Prostate gland (tissue), 2 donors: ENCODE measurements at places on chromosomes 6 and 20. TPM values are rescaled to one million over a fixed set of nuclear protein-coding genes. Genes with fewer than 3 reads are reported as not detected.
A peak's percentile ranks its signal among the peaks of the same experiment; 100 is the strongest.

- H3K4me3 ChIP-seq: no peak overlapping the region
- peaks cover 3% of the 10 kb centered on the region for H3K4me1 ChIP-seq
- H3K27me3 ChIP-seq: no peaks in the 10 kb centered on the region
- no peak for DNase-seq
- no peak overlapping the region for H3K27ac ChIP-seq
Observed at GRCh38 chr6:23713211-23713610, 412.8 kb upstream of the NRSN1 start.

DNA sequence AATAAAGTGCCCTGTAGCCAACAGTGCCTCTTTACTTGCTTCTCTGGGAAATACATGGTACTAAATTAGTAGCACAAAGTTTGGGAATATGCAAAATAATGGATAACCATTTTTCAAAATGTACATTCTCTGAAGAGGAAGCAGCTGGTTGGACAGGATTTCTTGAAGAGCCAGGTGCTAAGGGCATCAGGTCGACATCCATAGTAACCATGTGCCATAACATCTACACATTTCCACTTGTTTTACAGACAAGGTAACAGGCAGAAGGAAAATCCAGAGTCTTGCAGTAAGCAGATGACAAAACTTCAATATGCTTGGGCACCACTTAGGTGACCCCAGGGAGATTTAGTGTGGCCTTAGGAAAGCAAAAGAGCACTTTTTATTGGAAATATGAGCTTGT, 36.5 kb upstream of the SMIM28 start:
- no peaks in the 10 kb centered on the region for H3K4me1 ChIP-seq
- no peaks in the 10 kb centered on the region for H3K27me3 ChIP-seq
- DNase-seq: no peak
- no peak overlapping the region for H3K4me3 ChIP-seq

- H3K27ac ChIP-seq: no peak overlapping the region
- DNase-seq: no peak
- H3K4me3 ChIP-seq: no peak overlapping the region
- no peaks in the 10 kb centered on the region for H3K4me1 ChIP-seq
Observed at GRCh38 chr20:11170025-11170424, 496.2 kb upstream of the JAG1 start.

DNA sequence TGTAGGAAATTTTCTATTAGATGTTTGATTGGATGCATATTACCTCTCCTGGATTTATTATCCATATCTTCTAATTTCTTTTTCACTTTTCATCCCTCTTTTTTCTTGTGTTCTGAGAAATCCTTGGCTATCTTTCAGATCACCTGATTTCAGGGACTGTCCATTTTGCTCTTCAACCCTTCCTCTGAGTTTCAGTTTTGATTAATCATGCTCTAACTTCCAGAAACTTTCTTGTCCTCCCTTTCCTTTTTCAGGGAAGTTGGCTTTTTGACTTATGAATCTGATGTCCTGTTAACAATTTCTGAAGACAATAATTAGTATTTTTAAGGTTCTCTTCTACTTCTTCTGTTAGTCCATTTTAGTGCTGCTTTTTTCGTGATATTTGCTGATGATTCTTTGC, 79.1 kb downstream of the FKBP5 start:
- no peak overlapping the region for H3K27ac ChIP-seq
- H3K27me3 ChIP-seq: no peaks in the 10 kb centered on the region
- no peaks in the 10 kb centered on the region for H3K36me3 ChIP-seq
- H3K4me3 ChIP-seq: no peak overlapping the region
- no peak for DNase-seq

- H3K27me3 ChIP-seq: no peaks in the 10 kb centered on the region
Observed at GRCh38 chr6:43843097-43843645, 73.2 kb downstream of the VEGFA start.

- DNase-seq: no peak
- no peak overlapping the region for H3K4me3 ChIP-seq
- H3K4me1 ChIP-seq: no peaks in the 10 kb centered on the region
- no peak overlapping the region for H3K27ac ChIP-seq
- no peaks in the 10 kb centered on the region for H3K36me3 ChIP-seq
- H3K27me3 ChIP-seq: no peaks in the 10 kb centered on the region
Observed at GRCh38 chr6:96162711-96163120, 146.9 kb downstream of the FUT9 start.

- no peak for DNase-seq
- no peaks in the 10 kb centered on the region for H3K36me3 ChIP-seq
- H3K27ac ChIP-seq: no peak overlapping the region
- no peak overlapping the region for H3K4me3 ChIP-seq
- no peaks in the 10 kb centered on the region for H3K27me3 ChIP-seq
- no peaks in the 10 kb centered on the region for H3K4me1 ChIP-seq
Observed at GRCh38 chr6:169292338-169293124, 38.9 kb upstream of the THBS2 start.

DNA sequence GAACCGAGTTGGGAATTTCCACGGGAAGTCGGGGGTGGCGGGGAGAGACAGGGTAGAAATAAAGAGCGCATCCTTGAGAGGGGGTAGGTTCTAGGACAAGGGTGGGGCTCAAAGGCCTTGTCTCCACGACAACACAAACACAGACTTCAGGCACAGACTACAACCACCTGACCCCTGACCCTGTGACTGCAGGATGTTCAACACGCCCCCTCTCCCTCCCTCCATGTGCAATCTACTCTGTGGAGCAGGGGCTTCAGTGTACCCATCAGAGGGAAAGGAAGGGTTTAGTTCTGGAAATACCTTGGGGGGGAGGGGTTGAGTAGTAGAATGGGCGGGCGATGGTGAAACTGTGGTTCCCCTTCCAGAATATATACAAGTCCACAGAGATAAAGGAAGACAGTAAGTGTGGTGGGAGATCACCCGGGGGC, 651 bp upstream of the TAPBP start:
- peak; percentile 57 for DNase-seq
- H3K36me3 ChIP-seq: peaks cover 1% of the 10 kb centered on the region
- peak overlapping the region; percentile 99 for H3K27ac ChIP-seq
- peak overlapping the region; percentile 87 for H3K4me3 ChIP-seq

- H3K4me1 ChIP-seq: no peaks in the 10 kb centered on the region
- no peaks in the 10 kb centered on the region for H3K27me3 ChIP-seq
- no peaks in the 10 kb centered on the region for H3K36me3 ChIP-seq
- no peak for DNase-seq
Observed at GRCh38 chr6:40343877-40344565, 243.1 kb downstream of the LRFN2 start.

Gene STMND1
- total RNA-seq: not detected

- H3K36me3 ChIP-seq: no peaks in the 10 kb centered on the region
- peaks cover 4% of the 10 kb centered on the region for H3K4me1 ChIP-seq
- H3K27me3 ChIP-seq: no peaks in the 10 kb centered on the region
- peak overlapping the region; percentile 2 for H3K27ac ChIP-seq
- no peak overlapping the region for H3K4me3 ChIP-seq
- DNase-seq: peak; percentile 36
Observed at GRCh38 chr20:19712721-19713260, 45.3 kb upstream of the RIN2 start.

- DNase-seq: no peak
- H3K27me3 ChIP-seq: peaks cover 5% of the 10 kb centered on the region
- no peaks in the 10 kb centered on the region for H3K4me1 ChIP-seq
- H3K4me3 ChIP-seq: peak overlapping the region; percentile 51
- H3K27ac ChIP-seq: peak overlapping the region; percentile 91
- no peaks in the 10 kb centered on the region for H3K36me3 ChIP-seq
Observed at GRCh38 chr6:1613688-1614447, 4.2 kb downstream of the FOXC1 start.

GRCh38 chr6:32971581-32972352, 3.4 kb downstream of the BRD2 start:
- H3K27me3 ChIP-seq: no peaks in the 10 kb centered on the region
- H3K27ac ChIP-seq: peak overlapping the region; percentile 100
- peaks cover 6% of the 10 kb centered on the region for H3K36me3 ChIP-seq
- peaks cover 10% of the 10 kb centered on the region for H3K4me1 ChIP-seq
- H3K4me3 ChIP-seq: peak overlapping the region; percentile 84

Gene ATRN
- 38.1 TPM for total RNA-seq
